ENCODE measurements at places on chromosomes 12 and 14.

DNA sequence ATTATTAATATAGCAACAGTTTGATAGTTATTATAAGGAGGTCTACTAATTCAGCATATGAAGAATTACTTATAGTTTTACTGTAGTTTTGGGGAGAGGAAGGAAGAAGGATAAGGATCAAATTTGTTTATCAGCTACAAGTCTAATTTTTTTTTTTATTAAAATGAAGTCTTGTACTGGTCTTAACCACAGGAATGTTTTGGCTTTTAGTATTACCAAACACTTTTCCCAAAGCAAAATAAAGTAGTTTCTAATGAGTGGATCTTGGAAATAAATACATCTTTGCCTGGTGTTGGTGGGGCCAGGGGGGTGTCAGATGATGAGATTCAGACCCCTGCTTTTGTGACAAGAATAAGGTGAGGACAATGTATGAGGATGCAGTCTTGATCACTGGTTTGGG is 57.2 kb upstream of the ZDHHC17 start:
- no peak for DNase-seq

DNA sequence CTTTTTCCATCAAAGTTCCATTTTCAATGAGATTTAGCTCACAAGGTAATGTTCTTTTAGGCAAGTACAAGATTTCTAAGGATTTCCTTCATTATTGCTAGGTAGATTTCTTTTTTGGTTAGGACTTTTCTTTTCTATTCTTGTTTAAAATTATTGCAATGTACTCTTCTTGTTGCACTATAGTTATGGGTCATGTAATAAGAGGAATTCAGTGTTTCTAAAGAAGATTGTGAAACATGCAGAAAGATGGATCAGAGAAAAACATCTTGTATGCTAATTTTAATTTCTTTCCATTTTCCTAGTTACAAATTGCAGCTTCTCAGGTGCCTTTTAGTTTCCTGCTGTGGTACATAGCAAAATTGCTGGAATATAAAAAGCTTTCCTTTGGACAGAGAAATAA is 56.1 kb downstream of the BTG1 start:
- DNase-seq: no peak

- no peak for DNase-seq
Observed at GRCh38 chr12:123167329-123167728, 16.4 kb upstream of the PITPNM2 start.

GRCh38 chr12:11856971-11857370 is 207.5 kb downstream of the ETV6 start:
- DNase-seq: no peak

- no peak for DNase-seq
Observed at GRCh38 chr12:130063866-130064265, 98.4 kb upstream of the FZD10 start.

- no peak for DNase-seq
Observed at GRCh38 chr12:4212845-4213244, 60.7 kb upstream of the CCND2 start.

GRCh38 chr14:94407906-94408305 is 19.5 kb upstream of the SERPINA1 start:
- DNase-seq: no peak

DNA sequence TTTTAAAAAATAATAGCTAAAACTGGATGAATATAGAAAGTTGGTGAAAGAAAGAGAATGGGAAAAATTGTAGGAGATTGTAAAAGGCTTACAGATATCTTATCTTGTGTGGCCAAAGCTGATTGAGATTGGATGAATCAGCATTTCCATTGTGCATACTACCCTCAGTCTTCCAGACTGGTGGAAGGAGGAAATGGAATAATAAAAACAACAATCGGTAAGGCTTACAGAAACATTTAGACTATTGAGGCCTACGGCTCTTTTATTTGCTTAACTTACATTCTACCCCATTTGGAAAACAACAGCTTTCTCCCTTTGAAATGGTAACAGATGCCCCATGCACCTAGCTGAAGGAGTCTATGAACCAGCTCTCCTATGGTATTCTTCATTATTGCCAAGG is 129.8 kb downstream of the PTPRB start:
- DNase-seq: no peak

DNA sequence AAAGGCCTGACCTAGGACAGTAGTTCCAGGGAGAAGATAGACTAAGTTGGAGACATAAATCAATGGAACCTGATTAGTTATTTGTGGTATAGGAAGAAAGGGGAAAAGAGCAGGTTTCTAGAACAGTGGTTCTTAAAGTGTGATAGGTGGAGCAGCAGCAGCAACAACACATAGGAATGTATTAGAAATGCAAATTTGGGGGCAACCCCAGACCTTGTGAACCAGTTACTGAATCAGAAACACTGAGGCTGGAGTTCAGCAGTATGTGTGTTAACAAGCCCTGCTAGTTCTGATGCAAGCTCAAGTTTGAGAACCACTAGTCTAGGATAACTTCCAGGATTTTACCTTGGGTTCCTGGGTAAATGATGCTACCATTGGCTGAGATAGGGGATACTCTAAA is 308.7 kb downstream of the EMP1 start:
- no peak for DNase-seq

GRCh38 chr14:69666112-69666511 is 54.7 kb downstream of the SUSD6 start:
- DNase-seq: no peak

- no peak for DNase-seq
Observed at GRCh38 chr14:87696485-87696884, 296.5 kb downstream of the GALC start.

GRCh38 chr12:110756611-110757010 is 13.9 kb upstream of the PPP1CC start:
- no peak for DNase-seq

Measured in bone marrow (tissue), 2 donors.